ENCODE measurements at places on chromosomes 5 and 9.
A peak's percentile ranks its signal among the peaks of the same experiment; 100 is the strongest.

GRCh38 chr5:98031496-98031895 lies 742.0 kb upstream of the RGMB start:
- DNase-seq, result no peak

DNA sequence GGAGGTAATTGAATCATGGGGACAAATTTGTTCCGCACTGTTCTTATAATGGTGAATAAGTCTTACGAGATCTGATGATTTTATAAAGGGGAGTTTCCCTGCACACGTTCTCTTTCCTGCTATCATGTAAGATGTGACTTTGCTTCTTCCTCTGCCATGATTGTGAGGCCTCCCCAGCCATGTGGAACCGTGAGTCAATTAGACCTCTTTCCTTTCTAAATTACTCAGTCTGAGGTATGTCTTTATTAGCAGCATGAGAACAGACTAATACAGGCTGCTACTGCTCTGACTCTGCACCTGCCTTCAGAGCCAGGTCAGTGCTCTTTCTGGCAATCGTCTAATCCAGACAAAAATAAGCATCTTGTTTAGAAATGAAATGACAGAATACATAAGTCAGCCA lies 479.2 kb upstream of the TUSC1 start:
- no peak for DNase-seq

DNA sequence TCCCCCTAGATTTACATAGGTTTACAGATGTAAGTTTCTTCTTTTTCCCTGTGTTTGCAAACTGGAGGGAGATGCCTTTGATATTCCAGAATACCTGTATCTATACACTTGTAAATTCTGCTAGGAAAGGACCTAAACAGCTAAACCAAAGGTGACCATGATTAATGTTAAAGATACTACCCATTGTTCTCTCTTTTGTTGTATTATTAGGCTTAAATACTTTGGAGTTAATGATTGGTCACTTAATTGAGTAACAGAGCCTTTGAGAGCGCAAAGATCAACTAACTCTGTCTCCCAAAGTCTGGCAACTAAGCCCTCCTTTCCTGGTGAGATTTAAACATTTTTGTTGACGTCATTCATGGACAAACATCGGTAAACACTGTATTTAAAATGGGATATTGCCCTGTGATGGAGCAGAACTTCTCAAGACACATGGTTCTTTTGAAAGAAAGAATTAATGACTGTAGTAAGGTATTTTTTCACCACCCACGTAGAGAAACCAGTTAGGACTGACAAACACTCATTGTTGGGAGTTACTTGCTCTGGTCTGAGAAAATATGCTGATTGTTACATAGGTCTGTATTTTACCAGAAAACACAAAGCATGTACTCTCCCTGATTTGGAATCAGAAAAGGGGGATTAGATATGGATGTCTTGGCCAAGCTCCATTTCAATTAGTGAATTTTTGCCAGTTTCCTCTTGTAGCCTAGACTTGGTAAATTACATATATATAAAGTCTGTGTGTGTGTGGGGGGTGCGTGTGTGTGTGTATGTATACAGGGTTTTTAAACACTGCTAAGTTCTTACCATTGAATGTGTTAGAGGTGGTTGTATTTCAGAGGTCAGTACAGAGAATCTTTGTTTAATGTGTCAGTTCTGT lies 4.6 kb downstream of the VCAN start:
- no peak for DNase-seq

DNA sequence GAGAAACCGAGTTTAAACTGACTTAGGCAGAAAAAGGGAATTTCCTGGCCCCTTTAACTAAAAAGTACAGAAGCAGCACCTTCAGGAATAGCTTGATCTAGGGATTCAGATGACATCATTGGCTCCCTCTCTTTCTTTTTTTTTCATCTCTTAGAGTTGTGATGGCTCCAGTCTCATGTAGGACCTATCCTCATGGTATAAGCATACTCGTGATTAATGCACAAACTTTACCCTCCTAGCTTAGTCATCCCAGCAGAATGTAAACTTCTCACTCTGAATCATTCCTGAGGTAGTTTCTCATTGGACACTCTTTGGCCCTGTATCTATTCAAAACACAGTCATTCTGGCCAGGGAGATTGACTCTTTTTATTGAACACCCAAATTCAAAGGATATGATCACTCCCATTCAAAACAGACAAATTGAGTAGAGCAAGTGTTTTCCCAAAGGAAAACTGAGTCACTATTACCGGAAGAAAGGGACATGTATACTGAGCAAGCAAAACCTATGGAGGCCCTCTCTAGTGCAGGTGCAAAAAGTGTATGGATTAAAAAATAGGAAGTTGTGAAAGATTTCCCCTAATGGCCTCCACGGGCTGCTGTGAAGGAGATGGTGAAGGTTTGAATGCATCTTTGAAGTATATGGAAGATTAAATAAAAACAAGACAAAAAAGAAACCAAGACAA lies 27.6 kb upstream of the SMIM23 start:
- no peak for DNase-seq

GRCh38 chr9:135338546-135338945 lies 141.0 kb upstream of the PPP1R26 start:
- DNase-seq, result no peak

DNA sequence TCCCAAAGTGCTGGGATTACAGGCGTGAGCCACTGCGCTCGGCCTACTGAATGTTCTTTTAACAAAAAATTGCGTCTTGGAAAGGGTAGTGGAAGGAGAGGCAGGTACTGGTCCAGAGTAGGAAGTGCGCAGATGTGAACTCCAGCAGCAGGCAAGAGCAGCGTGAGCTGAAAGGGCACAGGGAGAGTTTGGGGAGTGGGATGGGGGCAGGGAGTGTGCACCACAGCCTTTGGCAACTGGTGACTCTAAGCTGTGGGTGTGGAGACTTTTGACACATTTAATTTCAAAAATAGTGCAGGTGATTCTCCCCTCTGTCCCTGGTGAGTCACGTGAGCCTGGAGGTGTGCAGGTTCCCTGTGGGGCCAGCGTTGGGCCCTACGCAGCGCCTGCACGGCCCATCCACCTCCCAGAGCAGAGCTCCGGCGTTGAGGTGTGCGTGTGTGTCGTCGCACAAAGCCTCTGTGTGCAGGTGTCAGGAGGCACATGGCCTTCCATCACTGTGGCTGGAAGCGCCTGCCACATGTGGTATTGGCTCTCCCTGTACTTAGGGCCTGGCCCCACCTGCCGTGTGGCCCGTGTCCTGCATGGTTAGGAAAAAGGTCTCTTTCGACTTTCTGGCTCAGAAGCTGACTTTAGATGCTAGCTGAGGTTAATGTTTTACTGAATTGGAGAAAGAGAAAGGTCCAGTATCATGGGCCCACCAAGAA lies 11.5 kb downstream of the SQSTM1 start:
- no peak for DNase-seq

DNA sequence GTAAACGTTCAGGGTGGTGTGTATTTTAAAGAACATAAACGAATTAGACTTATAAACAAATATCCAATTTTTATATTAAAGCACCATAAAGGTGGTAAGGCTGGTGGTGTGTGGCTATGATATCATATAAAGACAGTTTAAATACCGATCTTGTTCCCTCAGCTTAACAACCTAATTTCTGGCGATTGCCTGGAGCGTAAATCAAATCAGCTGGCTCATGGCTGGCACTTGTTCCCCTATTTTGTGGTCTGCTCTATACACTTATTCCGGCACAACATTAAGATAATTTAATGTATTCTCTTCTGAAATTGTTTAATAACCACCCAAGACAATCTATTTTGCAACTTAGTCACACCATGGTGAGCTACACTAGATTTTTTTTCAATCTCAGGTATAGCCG lies 2.4 kb upstream of the HAPLN1 start:
- no peak for DNase-seq

- no peak for DNase-seq
These were observed 194.1 kb downstream of the GNA14 start for GRCh38 chr9:77453825-77454647.

DNA sequence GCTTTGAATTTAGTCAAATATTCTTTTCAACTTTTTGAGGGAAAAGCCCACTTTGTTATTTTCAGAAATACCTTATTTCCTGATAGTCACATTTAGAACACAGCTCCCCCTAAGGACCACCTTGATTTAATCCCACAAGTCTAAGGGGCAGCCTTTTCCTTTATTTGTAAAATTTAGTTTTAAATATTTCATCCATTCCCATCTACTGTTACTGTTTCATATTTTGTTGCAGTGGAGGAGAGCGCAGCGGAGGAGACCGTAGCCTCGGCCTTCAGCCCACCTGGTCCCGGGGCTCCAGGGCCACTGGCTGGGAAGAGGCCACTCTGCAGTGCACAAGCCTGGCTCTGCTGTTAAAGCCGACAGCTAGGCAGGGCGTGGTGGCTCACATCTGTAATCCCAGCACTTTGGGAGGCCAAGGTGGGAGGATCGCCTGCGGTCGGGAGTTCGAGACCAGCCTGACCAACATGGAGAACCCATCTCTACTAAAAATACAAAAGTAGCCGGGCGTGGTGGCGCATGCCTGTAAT lies 19.6 kb downstream of the LPCAT1 start:
- no peak for DNase-seq

DNA sequence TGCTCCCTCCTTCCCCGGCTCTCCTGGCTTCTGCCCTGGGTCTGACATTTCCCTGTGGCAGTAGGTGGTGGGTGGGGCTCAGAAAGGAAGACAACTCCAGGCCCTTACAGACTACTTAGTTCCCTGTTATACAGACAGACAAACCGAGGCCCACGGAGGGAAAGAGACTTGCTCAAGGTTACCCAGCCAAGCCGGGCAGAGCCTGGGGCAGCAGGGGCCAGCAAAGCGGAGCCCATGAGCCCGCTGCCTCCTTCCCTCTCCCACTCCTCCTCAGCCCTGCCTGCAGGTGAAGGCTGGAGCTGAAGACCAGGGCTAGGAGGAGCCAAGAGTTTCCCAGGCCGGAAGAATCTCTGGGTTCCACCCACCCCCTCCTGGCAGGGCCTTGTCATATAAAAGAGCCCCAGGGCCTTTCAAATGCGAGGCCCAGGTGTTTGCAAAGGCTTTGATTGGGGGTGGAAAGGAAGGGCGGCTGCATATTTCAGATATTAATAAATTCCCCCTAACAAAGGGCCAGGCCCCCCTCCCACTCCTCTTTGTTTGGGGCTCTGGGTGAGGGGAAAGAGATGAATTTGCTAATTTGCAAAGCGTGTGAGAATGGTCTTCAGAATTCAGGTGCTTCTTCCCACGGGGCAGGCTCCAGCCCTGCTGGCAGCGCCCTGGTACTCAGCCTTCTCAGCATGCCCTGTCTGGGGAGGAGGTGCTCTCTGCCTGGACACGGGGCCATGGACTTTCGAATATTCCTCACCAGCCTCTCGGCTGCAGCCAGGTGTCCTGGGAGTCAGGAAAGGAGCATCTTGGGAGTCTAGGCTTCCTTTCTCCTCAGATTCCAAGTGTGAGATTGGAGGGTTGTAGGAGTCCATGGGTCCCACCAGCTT lies 21.5 kb downstream of the SLC6A7 start:
- no peak for DNase-seq

GRCh38 chr5:152288499-152288898 lies 116.6 kb downstream of the NMUR2 start:
- no peak for DNase-seq

GRCh38 chr9:128504485-128505413 lies at the start of gene GLE1:
Gene GLE1 (plus strand): TSS chr9:128504719. CDS start chr9:128504806, 87 bp downstream.
- peak; percentile 95 for DNase-seq

DNA sequence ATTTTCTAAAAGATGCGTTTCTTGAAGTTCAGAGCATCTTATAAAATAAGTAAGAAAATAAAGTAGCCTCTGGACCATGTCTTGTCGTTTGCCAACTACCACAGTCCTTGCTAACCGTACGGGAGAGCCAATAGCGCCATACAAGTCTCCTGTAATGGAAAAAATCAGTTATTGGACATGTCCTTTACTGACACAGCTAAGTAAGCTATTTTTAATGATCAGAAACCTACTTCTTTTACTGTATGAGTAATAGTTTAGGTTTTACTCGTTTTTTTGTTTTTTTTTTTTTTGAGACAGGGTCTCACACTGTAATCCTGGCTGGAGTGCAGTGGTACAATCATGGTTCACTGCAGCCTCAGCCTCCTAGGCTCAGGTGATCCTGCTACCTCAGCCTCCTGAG lies 37.7 kb upstream of the RAPGEF6 start:
- no peak for DNase-seq

GRCh38 chr5:37888476-37888875 lies 48.6 kb upstream of the GDNF start:
- no peak for DNase-seq

GRCh38 chr5:110973510-110973909 lies 98.0 kb upstream of the TSLP start:
- DNase-seq, result no peak

DNA sequence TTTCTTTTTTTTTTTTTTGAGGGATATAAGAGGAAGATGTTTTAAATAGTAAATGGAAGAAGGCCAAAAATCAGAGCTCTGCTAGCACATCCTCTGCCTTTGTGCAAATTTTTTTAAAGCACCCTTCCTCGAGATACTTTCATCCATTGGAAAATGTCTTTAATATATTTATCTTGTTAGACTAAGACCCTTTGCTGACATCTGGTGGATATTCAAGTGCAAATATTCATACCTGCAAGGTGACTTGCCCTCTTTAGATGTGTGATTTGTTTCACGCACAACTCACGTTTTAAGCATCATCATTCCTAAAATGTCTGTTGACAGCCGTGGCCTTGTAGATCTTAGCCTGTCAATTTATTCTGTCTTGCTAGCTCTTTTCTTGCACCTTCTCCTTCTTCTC lies 258.5 kb downstream of the AGTPBP1 start:
- no peak for DNase-seq

DNA sequence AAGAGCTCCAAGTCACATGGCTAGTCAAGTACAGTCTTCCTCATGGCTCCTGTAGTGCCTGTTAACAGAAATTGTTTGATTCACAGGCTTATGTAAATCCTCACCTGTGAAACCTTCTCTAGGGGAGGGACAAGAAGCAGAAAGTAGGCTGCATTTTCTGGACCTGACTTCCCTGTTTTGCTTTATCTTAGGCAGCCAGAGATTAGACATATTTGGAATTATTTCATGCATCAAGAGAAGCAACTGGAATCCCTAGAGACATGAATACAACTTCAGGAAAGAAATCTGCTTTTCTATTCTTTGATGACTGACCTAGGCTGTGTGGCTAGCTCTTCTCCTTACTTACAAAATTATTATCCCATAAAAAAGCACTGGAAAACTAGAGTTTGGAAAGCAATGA lies 52.3 kb downstream of the CAST start:
- DNase-seq, result no peak

GRCh38 chr5:19855931-19856330 lies 132.1 kb downstream of the CDH18 start:
- no peak for DNase-seq

GRCh38 chr9:101427957-101428655 lies 7.5 kb downstream of the ALDOB start:
- no peak for DNase-seq
